ENCODE measurements at places on chromosomes 13 and 19.

DNA sequence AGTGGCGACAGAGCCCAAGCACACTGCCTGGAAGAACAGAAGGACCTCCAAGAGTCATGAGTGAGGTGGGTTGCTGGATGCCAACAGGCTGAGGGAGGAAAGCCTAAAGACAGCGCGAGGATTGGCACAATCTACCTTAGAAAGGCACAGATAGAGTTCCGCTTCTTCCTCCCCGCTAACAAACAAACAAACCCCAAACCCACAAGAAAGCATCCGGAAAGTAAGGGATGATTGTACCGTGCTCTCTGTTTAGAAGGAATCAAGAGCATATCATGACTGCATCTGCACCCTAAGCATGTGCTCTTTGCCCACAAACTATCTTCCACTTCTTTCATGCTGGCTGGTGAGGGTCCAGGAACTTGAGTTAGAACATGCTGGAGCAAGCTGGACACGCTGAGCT, 233.0 kb upstream of the KLF12 start:
- no peak for DNase-seq

DNA sequence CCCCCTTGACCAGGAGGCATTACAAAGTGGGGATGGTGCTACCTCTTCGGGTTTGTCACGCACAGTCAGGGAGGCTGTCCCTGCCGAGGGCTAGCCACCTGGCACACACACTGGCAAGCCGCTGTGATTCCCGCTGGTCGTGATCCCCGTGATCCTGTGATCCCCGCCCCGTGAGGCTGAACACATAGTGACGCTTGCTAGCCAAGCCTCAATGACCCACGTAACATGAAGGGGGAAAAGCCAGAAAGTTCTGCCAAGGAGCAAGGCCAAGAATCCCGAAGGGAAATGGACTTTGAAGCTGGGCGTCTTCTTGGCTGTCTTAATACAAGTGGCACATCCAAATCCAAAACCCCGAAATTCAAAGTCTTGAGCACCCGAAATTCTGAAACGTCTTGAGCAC, 13.7 kb downstream of the LDLR start:
- DNase-seq = no peak

DNA sequence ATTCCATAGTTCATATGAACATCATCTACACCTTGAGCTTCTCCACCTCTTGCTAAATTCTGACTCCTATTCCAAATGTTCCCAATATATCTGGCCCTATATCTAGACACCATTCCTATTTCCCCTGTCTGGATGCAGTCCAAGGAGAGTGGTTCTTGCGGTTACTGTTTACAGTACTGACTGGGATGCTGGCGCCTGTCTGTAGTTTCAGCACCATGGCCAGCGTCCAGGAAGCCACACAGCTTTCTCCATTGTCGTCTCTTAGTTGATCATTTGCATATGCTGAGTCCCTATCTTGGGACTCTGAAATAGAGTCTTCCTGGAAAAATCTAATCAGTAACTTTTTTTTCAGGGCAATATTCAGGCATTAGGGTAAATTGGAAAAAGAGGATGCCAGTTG, 14.9 kb downstream of the LAIR2 start:
- DNase-seq = peak; percentile 13

- no peak for DNase-seq
Observed at GRCh38 chr13:98222816-98223215, 45.7 kb upstream of the RNF113B start.

- DNase-seq = no peak
Observed at GRCh38 chr13:68304286-68304893, 1074.3 kb upstream of the PCDH9 start.

DNA sequence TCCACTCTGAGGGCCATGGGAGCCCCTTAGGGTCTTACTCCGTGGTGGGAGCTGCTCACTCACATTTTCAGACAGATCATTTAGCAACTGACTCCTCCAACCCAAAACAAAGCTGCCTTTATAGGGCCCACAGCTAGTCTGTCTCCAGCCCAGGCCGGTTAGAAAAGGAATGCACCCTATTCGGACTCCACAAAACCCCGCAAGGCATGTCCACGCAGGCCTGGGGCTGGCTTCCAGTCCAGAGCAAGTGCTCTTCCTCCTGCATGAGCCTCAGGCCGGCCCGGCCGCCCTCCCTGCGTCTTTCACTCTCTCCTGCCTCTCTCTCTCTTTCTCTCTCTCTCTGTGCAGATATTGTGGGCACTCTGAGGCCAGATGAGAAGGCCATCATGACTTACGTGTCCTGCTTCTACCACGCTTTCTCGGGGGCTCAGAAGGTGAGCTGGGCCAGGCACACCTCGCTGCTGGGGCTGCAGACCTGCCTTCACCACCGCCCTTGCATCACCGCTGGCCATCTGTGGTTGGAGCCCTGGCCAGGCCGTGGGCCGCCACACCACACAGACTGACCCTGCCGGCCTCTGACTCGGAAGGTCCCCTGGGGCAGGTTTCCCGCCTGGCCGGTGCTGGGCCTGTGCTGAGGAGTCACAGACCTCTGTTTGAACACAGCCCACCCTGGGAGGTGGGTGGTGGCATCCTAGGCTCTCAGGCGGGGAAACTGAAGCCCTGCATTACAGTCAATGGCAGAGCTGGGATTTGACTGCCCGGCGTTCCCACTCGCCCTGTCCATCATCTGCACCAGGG, 33.1 kb downstream of the CAPN12 start:
- DNase-seq = peak; percentile 69

DNA sequence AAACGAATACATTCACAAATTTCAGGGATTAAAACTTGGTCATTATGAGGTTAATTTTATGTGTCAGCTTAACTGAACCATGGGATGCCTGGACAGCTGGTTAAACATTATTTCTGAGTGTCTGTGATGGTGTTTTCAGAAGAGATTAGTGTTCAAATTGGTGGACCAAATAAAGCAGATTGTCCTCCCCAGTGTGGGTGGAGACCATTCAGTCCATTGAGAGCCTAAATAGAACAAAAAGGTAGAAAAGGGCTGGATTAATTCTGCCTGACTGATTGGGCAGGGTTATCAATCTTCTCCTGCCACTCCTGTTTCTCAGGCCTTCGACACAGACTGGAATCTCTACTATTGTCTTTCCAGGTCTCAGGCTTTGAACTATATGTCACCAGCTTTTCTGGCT, 203.8 kb upstream of the SLITRK6 start:
- DNase-seq = no peak

DNA sequence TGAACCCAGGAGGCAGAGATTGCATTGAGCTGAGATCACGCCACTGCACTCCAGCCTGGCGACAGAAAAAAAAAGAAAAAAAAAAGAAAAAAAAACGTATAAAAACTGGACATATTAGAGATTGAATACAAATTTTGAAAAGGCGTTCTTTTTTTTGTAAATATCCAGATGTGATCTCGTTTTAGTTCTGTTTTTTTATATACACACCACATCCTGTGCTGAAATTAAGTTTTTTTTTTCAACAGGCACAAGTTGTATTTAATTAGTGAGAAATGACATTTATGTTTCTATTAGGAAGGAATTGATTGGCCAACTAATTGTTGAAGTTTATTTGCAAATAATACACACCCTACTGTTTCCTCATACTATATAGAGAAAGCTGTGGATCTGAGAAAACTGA, 3.6 kb downstream of the CDADC1 start:
- no peak for DNase-seq

DNA sequence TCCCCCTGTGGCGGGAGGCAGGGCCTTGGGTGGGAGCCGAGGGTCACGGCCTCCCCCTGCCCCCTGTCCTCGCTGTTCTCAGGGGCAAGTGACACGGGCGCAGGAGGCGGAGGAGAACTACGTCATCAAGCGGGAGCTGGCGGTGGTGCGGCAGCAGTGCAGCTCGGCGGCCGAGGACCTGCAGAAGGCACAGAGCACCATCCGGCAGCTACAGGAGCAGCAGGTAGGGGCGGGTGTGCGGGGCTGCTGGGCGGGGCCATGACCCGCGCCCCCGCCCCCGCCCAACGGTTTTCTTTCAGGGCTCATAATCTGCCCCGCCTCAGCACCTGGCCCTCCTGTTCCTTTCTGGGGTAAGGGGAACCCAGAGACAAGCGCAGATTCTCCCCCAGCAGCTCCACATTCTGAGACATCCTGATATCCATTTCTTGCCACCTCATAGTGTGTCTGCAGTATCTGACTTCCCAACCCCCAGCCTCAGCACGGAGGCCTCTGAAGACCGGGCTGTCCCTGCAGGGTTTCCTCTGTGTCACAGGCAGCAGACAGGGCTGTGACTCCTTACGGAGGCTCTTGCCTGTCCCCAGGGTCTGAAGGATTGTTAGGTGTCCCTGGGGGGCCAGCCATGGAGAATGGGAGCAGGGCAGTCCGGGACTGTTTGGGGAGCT, 15.9 kb downstream of the PRR36 start:
- DNase-seq = no peak

Data from RCC 7860 (cell line).